ENCODE measurements at places on chromosomes 3 and 15.
A peak's percentile ranks its signal among the peaks of the same experiment; 100 is the strongest.

DNA sequence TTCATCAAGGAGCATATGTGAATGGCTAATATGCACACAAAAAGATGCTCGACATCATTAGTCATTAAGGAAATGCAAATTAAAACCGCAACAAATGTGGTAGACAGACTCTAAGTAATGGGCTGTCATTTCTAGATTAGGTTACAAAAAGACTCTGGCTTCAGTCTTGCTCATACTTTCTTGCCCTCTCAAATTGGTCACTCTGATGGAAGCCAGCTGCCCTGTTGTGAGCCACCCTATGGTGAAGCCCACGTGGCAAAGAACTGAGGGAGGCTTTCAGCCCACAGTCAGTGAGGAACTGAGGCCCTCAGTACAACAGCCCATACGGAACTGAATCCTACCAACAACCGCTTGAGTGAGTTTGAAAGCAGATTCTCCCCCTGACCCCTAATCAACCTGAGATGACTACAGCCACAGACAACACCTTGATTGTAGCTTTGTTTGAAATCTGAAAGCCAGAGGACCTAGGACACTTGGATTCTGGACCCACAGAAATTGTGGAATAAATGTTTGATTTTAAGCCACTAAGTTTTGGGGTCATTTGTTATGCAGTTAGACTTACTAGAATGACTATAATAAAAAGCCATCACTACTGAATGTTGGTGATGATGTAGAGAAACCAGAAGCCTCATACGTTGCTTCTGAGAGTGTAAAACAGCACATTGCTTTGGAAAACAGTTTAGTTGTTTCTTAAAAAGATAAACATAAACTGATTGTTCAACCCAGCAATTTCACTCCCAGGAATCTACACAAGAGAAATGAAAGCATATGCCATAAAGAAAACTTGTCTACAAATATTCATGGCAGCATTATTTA, 45.7 kb downstream of the EHHADH start:
- no peak for DNase-seq

DNA sequence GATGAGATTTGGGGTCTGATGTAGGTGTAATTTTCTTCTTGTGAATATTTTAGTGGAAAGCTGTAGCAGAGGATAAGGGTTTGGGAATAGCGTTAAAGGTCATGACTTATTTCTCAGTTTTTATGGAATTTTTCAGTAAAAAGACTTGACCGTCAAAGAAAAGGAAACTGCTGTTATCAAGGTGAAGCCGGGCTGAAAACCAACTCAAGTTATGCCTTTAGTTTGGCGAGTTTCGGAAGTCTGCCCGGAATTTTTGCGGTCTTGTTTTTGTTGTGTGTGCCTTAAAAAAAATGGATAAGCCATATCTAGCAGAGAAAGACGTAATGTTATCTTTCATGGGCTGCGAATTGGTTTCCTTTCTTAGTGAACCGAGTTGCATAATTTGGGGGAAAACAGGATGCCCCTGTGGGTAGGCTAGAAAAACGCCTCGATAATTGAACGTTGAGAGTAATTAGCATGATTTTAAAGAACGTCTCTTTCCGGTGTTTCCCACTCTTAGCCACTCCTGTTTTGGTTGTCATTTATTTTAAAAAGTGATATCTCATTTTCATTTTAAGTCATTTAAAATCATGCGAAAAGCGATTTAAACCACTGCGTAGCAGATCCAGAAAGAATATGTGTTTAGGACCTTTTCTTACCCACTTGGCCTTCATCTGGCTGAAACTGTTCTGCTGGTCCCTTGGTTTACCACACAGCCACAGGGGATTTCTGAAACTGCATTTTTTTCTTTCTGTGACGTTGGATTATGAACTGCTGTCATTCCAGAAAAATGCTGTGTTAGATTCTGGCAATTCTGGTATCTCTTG, 1.1 kb downstream of the NFKBIZ start:
- DNase-seq, result peak; percentile 31

GRCh38 chr15:73894133-73894814, 20.9 kb downstream of the TBC1D21 start:
- no peak for DNase-seq

DNA sequence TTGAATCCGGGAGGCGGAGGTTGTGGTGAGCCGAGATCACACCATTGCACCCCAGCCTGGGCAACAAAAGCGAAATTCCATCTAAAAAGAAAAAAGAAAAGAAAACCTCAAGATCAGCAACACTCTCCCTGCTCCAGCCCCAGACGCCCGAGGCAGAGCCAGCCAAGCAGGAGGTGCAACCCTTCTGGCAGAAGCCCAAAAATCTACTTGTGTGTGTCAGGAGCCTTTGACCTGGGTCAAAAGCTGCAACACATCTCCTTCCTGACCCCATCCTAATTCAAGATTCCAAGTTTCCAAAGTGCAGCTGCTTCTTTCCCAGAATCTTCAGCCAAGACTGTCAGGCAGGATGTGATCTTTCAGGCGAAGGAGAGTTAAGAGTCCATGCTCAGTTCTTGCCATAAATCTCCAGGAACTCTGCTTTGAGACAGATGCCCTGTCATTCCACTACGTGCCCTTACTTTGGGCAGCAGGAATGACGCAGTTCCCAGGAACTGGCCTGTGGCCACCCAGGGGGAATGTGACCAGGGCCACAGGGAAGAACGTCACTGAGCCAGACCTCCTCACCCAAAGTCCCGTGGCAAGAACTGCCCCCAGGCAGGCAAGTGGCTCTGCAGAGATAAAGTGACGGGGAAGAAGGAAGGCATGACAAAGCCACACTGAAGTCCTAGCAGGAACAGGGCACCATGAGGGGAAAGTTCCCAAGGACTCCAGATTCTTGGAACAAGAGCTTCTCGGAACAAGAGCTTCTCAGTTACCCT, 39.4 kb downstream of the SH3BP5 start:
- DNase-seq, result no peak

DNA sequence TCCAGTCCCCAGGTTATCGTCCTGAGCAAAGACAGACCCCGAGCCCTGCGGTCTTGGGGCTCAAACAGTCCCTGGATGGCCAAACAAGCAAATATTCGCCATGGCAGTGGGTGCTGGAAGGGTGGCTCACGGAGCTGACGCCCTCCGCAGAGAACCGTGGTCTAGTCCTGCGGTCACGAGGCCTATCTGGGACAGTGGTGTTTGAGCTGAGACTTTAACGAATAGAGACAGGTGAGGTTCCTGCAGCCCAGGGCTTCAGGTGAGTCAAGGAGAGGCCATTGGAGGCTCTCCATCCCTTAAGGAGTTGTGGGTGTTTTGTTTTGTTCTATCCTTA, 399 bp upstream of the SUCLG2 start:
- no peak for DNase-seq

DNA sequence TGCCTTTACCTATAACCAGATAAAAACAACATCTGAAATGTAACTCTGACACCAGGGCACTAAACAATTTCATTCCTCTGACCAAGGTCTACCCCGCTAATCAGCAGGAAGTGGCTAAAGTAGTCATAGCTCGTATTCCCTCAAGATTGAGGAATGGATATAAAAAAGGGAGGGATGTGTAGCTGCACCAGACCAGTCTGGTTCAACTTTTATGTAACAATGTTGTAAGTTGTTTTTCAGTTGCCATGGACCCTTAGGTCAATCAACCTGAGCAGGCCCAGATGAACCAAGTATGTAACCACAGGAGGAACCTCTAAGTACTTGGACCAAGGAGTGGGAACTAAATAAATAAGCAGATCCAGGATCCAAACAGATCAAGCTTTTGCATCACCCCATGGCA, 28.4 kb upstream of the IFT57 start:
- DNase-seq, result no peak

DNA sequence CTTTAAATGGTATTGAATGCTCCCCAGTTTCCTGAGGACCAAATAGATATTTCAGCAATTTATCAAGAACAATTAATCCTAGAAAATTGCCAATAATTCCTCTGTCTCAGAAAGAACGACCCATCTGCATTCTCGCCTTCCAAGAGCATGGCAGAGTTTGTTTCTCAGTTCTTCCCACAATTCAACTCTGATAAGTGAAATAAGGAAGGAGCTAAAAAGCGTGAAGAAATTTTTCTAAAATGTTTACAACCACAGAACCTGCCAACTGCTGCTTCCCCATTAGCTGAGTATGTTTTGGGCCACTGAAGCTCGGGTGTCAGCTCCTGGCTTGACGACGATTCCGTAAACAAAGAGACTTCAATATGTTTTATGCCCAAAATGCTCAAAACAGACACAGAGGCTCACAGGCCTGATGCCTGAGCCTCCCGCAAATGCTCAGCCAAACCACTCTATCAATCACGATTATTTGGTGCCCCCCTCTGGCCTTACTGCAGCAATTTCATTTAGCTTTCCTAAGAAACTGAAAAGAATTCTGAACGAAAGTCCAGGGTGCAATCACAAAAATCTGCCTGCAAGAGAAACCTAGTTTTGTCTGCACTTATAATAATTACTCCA, 259.2 kb upstream of the CCDC54 start:
- DNase-seq, result peak; percentile 78

GRCh38 chr15:91956026-91956723, 102.7 kb downstream of the SLCO3A1 start:
- DNase-seq, result no peak

DNA sequence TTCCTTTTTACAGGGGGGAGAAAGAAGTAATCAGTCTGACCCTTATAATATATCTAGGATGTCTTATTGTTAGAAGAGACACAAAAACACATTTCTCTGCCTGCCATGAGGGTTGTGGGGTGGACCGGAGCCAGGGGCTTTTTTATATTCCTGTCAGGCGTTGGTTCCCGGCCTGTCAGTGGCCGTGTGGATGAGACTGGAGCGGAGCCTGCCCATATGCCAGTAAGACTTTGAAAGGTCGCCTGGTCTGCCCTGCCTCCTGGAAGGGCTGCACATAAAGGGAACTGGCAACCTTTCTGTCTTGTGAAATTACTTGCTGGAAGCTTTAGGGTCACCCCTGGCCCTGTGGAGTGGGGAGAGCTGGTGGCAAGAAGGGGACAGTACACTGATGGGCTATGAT, 34.7 kb downstream of the MAP3K13 start:
- DNase-seq, result no peak

DNA sequence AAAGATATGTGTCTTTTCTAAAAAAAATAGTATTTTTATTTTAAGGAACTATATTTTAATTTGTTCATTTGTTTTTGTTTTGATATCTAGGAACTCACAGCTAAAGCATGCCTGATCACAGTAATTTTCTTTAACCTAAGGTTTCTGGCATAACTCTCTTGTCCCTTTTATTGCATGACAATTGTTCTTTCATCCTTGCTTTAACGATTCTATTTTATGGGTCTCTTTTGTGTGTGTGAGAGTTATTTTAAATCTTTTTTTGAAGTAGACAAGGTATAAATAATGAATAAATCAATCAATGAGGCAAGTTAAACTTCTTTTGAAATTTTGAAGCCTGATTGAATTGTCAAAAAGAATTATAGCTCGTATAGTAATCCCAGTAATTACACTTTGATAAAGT, 747.8 kb upstream of the GOLIM4 start:
- DNase-seq, result no peak

- no peak for DNase-seq
Measured at GRCh38 chr3:47475029-47475569, 642 bp downstream of the SCAP start.

DNA sequence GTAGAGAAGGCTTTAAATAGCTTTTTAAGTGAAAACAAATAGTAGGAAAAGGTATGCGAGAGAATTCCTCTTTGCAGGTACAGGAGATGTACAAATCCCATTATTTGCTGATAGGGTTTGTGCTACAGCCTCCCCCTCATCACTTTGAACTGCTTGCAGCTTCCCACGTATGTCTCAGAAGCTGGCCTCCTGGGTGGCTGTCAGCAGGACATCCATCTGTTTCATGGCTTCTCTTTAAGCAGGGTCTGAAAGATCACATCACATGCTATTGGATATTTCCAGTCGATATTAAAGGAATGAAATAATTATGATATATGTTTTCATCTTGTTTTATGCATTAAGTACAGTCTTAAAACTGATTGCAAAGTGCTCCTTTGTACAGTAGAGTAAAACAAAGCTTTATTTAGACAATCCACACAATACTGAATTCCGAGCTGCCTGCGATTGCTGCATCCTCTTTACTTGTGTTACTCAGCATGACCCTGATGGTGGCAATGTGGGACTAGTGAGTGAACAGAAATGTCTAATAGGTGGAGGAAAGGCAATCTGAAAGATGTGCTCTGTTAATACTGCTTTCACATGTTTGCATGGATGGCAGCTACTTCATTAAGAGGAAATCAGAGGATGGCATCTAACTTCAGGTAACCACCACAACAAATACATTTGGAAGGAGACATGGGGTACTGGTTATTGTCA, 930.6 kb upstream of the SEMA6D start:
- DNase-seq, result no peak

- no peak for DNase-seq
Measured at GRCh38 chr3:11689749-11690148, 46.0 kb upstream of the VGLL4 start.

DNA sequence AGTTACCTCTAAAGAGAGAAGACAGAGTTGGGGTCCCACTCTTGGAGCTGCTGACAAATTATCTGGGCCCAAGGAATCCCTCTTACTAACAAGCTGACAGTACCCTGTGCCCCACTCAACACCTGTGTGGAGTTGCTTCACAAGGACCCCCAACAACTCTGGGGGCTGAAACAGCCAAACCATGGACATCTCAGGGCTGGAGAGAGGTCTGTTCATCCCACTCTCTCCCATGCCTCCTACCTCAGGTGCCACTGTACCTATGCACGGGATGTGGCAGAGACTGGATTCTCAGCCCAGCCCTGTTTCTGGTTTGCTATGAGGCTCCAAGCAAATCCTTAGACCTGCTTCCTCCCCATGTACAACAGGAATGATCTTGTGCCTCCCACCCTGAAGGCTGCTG, 101.7 kb downstream of the ETFA start:
- DNase-seq, result no peak

Measured in muscle of arm (tissue), 14 donors.